ENCODE measurements at places on chromosomes 13 and 19. TPM values are rescaled to one million over a fixed set of nuclear protein-coding genes. Genes with fewer than 3 reads are reported as not detected.

C19orf38 gene
- total RNA-seq = not detected

CD209 gene
- 20.7 TPM for total RNA-seq

CEBPA gene
- total RNA-seq = 286 TPM

PLPPR3 gene
- not detected for total RNA-seq

FAAP24 gene
- total RNA-seq = 2.2 TPM

KCNN4 gene
- 3.6 TPM for total RNA-seq

ZNF790 gene
- 6.6 TPM for total RNA-seq

CAPN12 gene
- 1.8 TPM for total RNA-seq

OR10H3 gene
- total RNA-seq = not detected

NCR1 gene
- not detected for total RNA-seq

ODAD3 gene
- total RNA-seq = not detected

OR7D2 gene
- total RNA-seq = not detected

SIGLEC12 gene
- not detected for total RNA-seq

ERICH4 gene
- total RNA-seq = not detected

SELENOV gene
- total RNA-seq = not detected

FGF21 gene
- total RNA-seq = not detected

SPIB gene
- not detected for total RNA-seq

ZNF681 gene
- total RNA-seq = 1.2 TPM

POSTN gene
- 129 TPM for total RNA-seq

PABPC3 gene
- total RNA-seq = 0.19 TPM

SGTA gene
- 43.1 TPM for total RNA-seq

RLN3 gene
- not detected for total RNA-seq

DCT gene
- 0.16 TPM for total RNA-seq

KLK10 gene
- total RNA-seq = not detected

KRTDAP gene
- total RNA-seq = not detected

CBARP gene
- 0.57 TPM for total RNA-seq

CLDN10 gene
- total RNA-seq = not detected

LHB gene
- total RNA-seq = not detected

ATP4B gene
- total RNA-seq = not detected

ZNF91 gene
- 103 TPM for total RNA-seq

KISS1R gene
- not detected for total RNA-seq

PROZ gene
- total RNA-seq = not detected

CGB5 gene
- not detected for total RNA-seq

ZNF835 gene
- 3.3 TPM for total RNA-seq

ZNF865 gene
- 8.9 TPM for total RNA-seq

COPE gene
- 97.3 TPM for total RNA-seq

UPF1 gene
- 115 TPM for total RNA-seq

NAPSA gene
- total RNA-seq = 0.85 TPM

SERPINE3 gene
- not detected for total RNA-seq

ZIC5 gene
- not detected for total RNA-seq

FFAR2 gene
- 0.38 TPM for total RNA-seq

NCAN gene
- not detected for total RNA-seq

ACP7 gene
- total RNA-seq = not detected

MAP4K1 gene
- total RNA-seq = 4.5 TPM

FPR3 gene
- 28.5 TPM for total RNA-seq

SMIM44 gene
- total RNA-seq = not detected

ZNF358 gene
- 44.9 TPM for total RNA-seq

TMEM38A gene
- 1.8 TPM for total RNA-seq

GZMM gene
- not detected for total RNA-seq

C19orf33 gene
- 3.0 TPM for total RNA-seq

EBI3 gene
- 20.7 TPM for total RNA-seq

RASAL3 gene
- total RNA-seq = 0.94 TPM

TEX101 gene
- total RNA-seq = not detected

FGF22 gene
- 2.2 TPM for total RNA-seq

KLK6 gene
- not detected for total RNA-seq

PPM1N gene
- total RNA-seq = 1.3 TPM

Measured in subcutaneous adipose tissue (tissue), 4 donors.